Smooth muscle cell of bladder (primary cell): ENCODE measurements at places on chromosomes 13 and 19. TPM values are rescaled to one million over a fixed set of nuclear protein-coding genes. Genes with fewer than 3 reads are reported as not detected.

The OVOL3 gene
- total RNA-seq = not detected in 2 replicates

The TINCR gene
- 0.09 and 0.28 TPM in 2 replicates for total RNA-seq

The TRPC4 gene
- 3.1 and 5.9 TPM in 2 replicates for total RNA-seq

The SLC25A41 gene
- total RNA-seq = not detected in 2 replicates

The ITGBL1 gene
- 135 and 285 TPM in 2 replicates for total RNA-seq
